Activated T-cell treated with anti-CD3 and anti-CD28 coated beads for 24 hours (primary cell): ENCODE measurements at places on chromosomes 2 and 18.

- DNase-seq: no peak
Observed at GRCh38 chr2:25479761-25480160, 138.0 kb upstream of the DNMT3A start.

- no peak for DNase-seq
Observed at GRCh38 chr2:101306410-101306809, 2.1 kb downstream of the RNF149 start.

- no peak for DNase-seq
Observed at GRCh38 chr2:5188636-5189035, 503.5 kb upstream of the SOX11 start.

- no peak for DNase-seq
Observed at GRCh38 chr2:74778381-74779264, 55.3 kb upstream of the HK2 start.

DNA sequence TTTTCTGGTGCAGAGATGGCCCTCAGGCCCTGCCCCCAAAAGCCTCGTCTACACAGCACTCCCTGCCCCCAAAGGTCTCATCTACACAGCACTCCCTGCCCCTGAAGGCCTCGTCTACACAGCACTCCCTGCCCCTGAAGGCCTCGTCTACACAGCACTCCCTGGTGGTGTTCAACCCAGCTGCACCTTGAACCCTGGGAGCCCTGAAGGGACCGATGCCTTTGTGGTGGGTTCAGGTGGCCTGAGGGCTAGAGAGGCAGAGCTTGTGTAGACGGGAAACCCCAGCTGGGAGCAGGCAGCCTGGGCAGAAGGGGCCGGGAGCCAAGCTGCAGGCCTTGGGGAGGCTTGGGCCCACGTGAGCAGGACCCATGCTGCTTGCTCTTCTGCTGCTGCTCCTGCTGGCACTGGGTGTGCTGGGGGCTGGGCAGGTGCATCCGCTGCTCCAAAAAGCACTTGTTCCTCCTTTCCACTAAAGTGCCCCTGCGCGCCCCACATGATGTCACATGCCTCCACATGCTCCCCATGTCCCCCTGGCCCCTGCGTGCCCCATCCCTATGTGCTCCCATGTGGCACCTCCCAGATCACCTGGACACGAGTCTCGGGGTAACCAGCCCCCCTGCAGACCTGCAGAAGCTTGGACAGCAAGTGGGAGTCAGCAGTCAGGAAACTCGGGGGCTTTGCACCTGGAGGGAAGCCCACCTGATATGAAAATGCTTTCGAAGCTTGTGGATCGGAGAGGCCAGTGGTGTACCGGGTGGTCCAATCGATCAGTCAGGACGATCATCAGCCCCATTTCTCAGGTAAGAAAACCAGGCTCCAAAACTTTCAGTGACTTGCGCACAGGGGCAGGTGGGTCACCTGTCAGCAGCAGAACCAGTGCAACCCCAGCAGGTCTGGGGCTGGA is 94.9 kb upstream of the CTDP1 start:
- DNase-seq: no peak

DNA sequence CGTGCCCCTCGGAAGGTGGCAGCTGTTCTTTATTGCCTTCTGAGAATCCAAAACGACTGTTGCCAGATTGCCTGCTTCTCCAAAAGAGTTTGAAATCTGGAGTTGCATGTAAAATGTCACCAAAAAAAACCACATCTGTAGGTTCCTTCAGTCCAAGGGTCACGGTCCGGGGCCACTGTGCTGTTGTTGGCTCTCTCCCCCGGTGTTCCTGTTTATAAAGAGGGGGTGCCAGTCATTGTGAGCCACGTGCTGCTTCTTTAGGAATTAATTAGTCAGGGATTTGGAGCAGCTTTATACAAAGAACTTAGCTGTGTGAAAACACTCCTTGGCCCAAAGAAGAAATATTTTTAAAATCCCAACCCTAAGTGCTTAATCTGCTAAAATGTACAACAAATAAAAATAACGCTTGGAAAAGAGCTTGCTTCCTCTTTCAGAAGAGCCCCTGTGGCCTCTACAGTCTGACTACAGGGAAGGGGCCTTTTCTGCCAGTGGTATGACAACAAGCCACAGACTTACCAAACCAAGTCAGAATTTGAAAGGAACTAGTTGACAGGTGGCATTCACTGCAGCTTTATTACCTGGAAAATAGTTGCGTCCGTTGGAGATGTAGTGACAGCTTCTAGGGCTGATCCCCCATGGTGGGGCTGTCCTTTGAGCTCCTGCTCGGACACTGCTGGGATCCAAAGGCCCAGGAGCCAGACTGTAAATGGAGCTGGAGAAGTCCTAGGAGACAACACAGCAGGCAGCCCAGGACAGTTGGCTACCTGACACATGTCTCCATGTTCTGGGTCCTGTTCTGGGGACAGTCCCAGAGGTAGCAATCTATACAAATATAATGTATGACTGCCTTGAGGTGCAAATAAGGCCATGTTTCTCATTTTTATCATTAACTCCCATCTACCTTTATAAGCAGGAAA is 84.5 kb upstream of the SLC1A4 start:
- DNase-seq: no peak

DNA sequence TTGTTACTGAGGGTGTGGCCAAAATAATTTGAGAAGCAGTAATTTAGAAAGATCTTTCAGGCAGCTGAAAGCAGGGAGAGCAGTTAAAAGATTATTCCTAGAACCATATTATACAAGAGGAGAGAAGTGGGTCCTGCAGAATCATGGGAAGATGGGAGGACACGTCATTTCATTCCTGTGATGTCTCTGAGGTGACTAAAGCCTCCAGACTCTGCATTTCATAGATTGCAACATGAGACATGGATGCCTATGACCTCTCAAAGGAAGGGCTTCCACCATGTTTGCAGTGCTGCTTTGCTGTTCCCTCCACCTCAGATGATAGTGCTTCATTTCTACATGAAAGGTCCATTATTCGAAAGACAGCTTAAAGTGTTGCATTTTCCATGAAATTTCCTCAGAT is 788.4 kb downstream of the TSN start:
- no peak for DNase-seq

DNA sequence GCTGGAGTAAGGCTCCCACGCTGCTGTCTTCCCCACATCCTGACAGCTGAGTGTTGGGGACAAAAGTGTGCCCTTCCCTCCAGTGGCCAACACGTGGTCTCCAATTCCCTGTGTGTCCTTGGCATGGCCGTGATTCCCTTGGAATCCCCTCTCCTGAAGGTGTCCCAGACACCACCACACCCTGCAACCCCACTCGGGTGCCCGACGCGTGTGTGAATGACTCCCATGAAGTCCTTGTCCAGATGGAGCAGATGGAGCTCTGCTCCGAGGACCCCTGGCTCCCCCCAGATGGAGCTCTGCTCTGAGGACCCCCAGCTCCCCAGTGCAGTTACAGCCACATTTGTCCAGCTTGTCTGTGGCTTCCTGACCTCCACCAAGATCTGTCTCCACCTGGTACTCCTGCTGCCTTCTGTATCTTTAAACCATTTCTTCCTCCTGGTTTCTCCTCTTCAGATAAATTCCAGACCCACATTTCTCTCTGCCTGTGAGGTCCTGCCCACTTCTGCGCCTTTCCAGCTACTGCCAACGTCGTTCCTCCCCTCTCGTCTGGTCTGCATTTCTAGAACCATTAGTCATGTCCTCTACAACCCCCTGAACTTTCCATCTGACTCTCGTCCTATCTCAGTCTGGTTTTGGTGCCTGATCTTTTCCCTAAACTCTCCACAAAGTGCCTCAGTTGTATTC is 86.8 kb upstream of the PXDN start:
- no peak for DNase-seq

GRCh38 chr2:181770150-181770549 is 89.8 kb upstream of the NEUROD1 start:
- DNase-seq: no peak

DNA sequence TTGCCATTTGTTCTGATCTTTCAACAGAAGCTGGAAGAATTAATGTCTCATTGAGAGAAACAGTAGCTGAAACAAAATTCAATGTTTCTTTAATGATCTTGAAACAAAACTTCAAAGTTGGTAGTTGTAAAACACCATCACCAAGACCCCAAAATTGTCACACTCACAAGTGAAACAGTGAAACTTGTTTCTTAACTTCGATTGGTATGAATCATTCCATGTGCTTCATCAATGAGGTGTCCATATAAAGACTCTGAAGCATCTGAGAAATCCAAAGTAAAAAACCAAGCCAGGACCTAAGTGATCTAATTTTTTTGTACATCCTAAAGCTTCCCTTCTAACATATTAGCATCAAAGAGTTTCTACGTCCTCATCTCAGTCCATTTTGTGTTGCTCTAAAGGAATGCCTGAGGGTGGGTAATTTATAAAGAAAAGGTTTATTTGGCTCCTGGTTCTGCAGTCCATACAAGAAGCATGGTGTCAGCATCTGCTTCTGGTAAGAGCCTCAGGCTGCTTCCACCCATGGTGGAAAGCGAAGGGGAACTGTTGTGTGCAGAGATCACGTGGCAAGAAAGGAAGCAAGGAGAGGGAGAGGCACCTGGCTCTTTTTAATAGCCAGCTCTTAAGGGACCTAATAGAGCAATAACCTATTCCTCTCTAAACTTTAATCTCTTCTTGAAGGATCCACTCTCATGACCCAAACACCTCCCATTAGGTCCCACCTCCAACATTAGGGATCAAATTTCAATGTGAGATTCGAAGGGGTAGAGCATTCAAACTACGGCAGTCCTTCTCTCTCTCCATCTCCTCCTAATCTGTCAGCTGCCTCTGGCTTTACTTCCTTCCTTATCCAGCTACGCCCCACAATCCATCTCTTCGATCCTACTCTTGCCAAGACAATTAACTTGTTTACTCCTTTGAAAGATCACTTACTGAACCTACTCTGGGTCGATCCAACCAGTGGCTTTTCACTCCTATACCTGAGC is 20.7 kb upstream of the TLK1 start:
- DNase-seq: no peak

- no peak for DNase-seq
Observed at GRCh38 chr2:184137955-184138354, 460.4 kb upstream of the ZNF804A start.

DNA sequence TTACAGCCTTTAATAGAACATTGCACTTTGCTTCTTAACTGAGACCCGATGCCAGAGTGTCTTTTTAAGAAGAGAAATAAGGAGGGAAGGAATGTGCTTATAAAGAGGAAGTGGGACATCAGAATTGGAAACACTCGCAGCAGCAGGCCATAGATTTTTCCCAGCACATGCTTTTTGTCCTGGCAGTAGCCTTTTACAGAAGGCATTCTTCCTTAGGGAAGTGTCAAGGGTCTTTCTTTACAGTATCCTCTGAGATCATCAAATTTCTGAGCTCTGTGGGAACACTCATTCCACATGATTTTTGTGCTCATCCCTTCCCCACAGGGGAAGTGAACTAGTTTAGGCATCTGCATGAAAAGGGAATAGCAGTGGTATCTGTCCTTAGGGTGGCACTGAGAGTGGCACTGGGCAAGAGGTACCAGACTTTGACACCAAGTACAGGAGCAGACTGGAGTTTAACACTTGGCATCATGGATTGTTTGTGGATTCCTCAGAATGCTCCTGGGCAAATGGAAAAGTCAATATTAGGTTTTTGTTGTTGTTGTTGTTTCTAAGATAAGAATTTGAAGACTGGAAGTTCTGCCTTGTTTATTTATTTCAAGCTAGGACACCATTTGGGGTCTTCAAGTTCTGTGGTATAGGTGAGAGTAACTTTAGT is 4.1 kb downstream of the MYO1B start:
- DNase-seq: no peak

DNA sequence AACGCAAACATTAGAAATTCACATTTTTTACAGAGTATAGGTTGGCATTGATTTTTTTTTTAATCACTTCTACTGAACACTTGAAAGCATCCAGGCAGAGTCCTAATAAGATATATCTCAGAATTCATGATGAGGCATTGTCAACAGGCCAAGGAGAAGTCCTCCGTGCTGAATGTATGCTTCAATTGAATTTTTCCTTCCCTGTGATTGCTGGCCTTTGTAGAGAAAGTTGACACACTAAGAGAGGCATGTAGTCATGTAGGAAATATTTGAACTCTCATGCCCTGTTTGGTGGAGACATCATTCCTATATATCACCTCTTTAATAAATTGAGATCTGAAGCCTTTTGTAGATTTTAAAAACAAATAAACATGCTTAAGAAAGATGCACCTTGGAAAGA is 844.9 kb downstream of the CPS1 start:
- DNase-seq: no peak

DNA sequence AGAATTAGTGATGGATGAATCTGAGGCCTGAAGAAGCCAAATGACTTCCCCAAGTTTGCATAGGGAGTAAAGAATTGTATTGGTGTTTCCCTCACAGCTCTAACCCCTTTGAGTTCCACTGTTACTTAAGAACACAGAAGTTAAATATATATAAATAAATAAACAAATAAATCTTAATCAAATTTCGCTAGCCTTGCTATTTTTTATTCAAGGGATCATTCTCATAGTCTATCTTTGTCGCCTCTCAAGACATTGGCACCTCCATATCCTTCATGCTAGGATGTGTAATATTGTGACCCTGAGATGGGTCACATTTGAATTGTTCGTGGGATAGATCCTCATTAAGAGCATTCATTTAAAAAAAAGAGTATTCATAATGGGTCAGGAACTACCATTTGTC is 121.3 kb upstream of the HNMT start:
- DNase-seq: no peak

GRCh38 chr2:10304458-10305253 is 2.0 kb downstream of the HPCAL1 start:
- DNase-seq: no peak

- no peak for DNase-seq
Observed at GRCh38 chr2:3137651-3138300, 239.8 kb downstream of the EIPR1 start.

DNA sequence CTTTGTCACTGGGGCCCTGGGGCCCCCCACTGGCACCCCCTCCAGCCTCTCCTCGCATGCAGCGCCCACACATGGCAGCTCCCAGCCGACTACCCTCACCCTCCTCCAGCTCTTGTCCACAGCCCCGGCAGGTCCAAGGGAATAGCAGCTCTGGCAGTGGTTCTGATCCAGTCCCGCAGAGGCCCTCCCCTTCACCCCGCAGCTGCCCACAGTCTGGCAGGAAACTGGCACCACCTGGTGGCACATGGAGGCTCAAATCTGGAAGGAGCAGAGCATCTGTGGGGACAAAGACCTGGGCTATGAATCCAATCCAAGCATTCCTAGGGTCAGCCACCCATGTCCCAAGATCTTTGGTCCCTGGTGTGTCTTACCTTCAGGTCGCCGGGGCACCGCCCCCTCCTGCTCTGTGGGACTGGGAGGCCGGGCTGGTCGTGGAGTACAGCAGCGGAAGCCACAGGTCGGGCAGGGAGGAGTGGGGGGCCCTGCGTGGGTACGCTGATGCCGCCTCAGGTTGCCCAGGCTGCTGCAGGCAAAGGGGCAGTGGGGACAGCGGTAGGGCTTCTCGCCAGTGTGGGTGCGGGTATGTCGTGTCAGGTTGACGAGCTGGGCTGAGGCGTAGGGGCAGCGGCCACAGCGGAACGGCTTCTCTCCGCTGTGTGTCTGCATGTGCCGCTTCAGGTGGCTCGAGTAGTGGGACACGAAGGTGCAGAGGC is 2.3 kb downstream of the ZNF513 start:
- DNase-seq: no peak

DNA sequence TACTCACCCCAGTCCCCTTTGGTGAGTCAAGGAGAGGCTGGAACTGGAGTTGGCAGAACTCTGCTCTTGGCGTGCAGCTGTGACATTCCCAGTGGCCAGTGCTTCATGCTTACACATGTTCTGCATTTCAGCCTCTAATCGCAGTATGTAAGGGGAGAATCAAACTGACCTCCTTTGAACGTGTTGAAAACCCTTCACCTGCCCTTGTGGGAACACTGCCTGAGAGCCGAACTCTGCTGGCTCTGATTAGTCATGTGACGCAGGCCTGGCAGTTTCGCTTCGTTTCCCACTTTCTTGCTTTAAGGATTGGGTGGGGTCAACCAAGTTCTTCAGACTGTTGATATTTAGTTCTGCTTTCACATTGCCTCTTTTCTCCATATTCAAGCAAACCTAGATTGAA is 173.8 kb upstream of the BCL2L11 start:
- DNase-seq: no peak
